ENCODE measurements at places on chromosomes 13 and 19. TPM values are rescaled to one million over a fixed set of nuclear protein-coding genes. Genes with fewer than 3 reads are reported as not detected.

DNA sequence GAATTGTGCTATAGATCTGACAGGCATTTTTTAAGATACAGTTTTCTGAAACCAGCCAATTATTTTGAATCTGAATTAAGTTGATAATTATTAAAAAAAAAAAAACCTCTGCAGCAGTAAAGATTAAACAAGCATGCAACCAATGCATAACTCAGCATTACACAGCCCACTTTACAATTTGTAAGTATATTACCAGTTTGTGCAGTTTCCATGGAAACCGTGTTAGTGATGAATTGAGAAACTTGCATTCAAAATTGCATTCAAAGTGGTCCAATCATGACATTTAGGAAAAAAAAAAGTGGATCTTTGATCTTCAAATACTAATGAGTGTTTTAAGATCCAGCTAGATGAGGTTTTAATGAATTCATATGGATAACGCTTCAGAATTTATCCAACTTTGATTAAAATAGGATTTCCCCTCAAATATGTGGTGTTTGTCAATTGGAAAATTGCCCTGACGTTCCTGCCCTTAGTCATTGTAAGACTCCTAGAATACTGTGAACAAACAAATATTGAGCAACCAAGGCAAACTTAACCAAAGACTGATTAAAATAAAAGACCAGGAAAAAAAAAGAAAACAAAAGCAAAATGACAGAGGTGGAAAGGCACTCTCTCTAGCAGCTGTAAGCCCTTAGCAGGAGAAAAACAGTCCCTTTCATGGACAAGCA is 314.8 kb upstream of the MAB21L1 start:
- H3K4me3 ChIP-seq = no peak overlapping the region
- DNase-seq = no peak
- no peak overlapping the region for H3K27ac ChIP-seq
- no peaks in the 10 kb centered on the region for H3K36me3 ChIP-seq
- peaks cover 3% of the 10 kb centered on the region for H3K27me3 ChIP-seq
- H3K4me1 ChIP-seq = peaks cover 3% of the 10 kb centered on the region

GRCh38 chr13:91174886-91175501 is 172.5 kb upstream of the MIR17HG start:
- peak; percentile 12 for DNase-seq
- peaks cover 6% of the 10 kb centered on the region for H3K4me1 ChIP-seq
- H3K4me3 ChIP-seq = peak overlapping the region; percentile 74
- H3K36me3 ChIP-seq = no peaks in the 10 kb centered on the region

GRCh38 chr13:111792956-111793355 is 274.0 kb upstream of the SOX1 start:
- DNase-seq = no peak
- no peak overlapping the region for H3K27ac ChIP-seq
- no peaks in the 10 kb centered on the region for H3K36me3 ChIP-seq

- H3K4me3 ChIP-seq = no peak overlapping the region
- no peak for DNase-seq
- H3K4me1 ChIP-seq = peaks cover 11% of the 10 kb centered on the region
- peak overlapping the region; percentile 34 for H3K27ac ChIP-seq
- H3K36me3 ChIP-seq = no peaks in the 10 kb centered on the region
Measured at GRCh38 chr19:48403606-48404005, 10.1 kb downstream of the GRIN2D start.

GRCh38 chr19:19451429-19452242 is 46.2 kb downstream of the GATAD2A start:
- H3K27me3 ChIP-seq = no peaks in the 10 kb centered on the region
- no peaks in the 10 kb centered on the region for H3K36me3 ChIP-seq
- H3K4me3 ChIP-seq = no peak overlapping the region

DNA sequence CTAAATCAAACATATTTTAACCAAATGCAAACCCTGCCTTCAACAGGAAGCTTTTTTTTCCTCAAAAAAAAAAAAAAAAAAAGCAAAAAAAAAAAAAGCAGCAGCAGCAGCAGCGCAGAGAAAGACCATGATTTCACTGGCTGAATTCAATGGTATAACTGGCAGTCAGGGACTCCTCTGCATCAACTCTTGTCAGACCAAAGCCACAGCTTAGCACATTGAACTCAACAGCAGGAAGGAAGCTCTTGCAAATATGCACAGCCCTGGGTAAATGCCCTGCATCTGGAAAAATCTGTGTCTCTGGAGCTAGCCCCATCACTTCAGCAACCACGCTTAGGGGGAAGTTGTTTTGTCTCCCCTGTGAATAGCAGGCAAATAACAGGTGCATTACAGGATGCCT is 17.6 kb upstream of the DHRS12 start:
- peaks cover 13% of the 10 kb centered on the region for H3K27me3 ChIP-seq
- DNase-seq = no peak
- no peaks in the 10 kb centered on the region for H3K4me1 ChIP-seq
- H3K27ac ChIP-seq = no peak overlapping the region
- no peaks in the 10 kb centered on the region for H3K36me3 ChIP-seq
- H3K4me3 ChIP-seq = no peak overlapping the region

- no peaks in the 10 kb centered on the region for H3K36me3 ChIP-seq
- peaks cover 24% of the 10 kb centered on the region for H3K27me3 ChIP-seq
- H3K4me3 ChIP-seq = no peak overlapping the region
- H3K4me1 ChIP-seq = peaks cover 2% of the 10 kb centered on the region
Measured at GRCh38 chr13:110801044-110801443, 87.5 kb downstream of the ING1 start.

Gene ZNF497
- 11.7 TPM for total RNA-seq

Data from progenitor cell of endocrine pancreas (in vitro differentiated cells).